ENCODE measurements at places on chromosomes 1 and 21.
A peak's percentile ranks its signal among the peaks of the same experiment; 100 is the strongest.

- DNase-seq, result peak; percentile 67
Measured at GRCh38 chr1:207389728-207390464, 64.2 kb upstream of the CR2 start.

DNA sequence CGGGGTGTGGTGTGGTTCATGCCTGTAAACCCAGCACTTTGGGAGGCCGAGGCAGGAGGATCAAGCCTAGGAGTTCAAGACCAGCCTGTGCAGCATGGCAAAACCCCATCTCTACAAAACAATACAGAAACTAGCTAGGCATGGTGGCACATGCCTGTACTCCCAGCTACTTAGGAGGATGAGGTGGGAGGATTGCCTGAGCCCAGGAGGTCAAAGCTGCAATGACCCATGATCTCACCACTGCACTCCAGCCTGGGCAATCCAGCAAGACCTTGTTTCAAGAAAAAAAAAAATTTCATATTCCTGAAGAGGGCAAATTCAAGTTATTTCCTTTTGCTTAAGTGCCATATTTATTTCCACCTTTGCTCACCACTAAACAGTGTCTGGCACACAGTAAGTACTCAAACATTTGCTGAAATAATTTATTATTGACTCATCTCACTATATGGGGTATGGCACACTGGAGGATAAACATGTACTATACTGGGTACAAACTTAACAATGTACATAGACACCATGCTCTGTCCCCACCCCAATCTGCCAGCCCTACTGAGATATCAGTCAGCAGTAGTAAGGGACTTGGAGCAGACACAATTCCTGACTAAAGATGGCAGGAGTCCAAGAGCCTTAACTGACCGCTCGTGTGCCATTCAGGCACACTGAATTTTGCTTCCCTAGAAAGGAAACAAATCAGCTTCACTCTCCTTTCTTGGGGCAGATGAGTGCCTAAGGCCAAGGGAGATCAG is 15.5 kb downstream of the MEAF6 start:
- DNase-seq, result peak; percentile 27

DNA sequence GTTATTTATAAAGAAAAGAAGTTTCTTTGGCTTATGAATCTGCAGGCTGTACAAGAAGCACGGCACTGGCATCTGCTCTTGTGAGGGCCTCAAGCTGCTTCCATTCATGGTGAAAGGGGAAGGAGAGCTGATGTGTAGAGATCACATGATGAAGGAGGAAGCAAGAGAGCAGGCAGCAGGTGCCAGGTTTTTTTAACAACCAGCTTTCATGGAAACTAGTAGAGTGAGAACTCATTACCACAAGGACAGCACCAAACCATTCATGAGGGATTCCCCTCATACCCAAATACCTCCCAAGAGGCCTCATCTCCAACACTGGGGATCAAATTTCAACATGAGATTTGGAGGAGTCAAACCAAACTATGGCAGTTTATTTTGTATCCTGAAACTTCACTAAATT is 85.8 kb upstream of the CAMK1G start:
- DNase-seq, result no peak

GRCh38 chr1:111733183-111733991 is 5.8 kb downstream of the INKA2 start:
- DNase-seq, result peak; percentile 77

- no peak for DNase-seq
Measured at GRCh38 chr1:232627171-232627570, 2.8 kb downstream of the SIPA1L2 start.

- DNase-seq, result peak; percentile 6
Measured at GRCh38 chr1:29050166-29050565, 73.5 kb downstream of the TMEM200B start.

DNA sequence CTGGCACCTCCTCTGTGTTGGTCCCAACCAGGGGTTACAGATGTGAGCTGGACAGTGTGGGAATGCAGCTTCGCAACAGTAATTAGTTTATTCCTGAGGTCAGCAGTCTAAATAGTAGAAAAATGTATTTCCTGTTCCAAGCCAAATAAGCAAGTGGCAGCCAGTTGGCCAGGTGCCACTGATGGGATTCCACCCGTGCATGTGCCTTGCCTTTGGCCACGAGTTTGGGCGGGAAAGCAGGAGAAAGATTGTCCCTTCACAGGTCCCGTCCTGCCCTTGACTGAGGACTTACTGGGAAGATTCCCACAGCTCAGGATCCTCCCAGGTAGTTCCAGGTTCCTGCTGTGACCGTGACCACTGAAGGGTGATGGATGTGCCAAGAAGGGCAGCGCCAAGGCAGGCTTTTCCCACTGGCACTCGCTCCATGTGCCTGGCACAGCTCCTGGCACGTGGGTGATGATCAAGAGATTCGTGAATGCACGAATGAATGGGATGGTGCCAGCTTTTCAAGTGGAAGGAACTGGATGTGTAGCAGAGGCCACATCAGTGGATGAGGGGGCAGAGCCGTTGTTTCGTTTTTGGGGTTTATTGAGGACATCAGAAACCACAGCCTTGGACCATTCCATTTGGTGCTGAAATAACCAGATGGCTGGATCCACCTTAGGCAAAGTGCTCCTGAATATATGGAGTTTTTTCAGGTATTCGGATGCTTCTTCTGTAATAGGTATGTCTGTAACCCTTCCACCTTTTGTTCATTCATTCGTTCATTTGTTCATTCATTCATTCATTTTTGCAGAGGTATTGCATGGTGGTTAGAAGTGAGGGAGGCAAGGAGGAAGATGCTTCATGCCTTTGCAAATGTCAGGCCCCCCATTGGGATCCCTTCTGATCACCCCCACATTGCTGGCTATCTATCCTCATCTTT is 62.4 kb upstream of the WNT4 start:
- DNase-seq, result no peak

- peak; percentile 81 for DNase-seq
Measured at GRCh38 chr1:172135978-172136610, 284.4 kb upstream of the C1orf105 start.

DNA sequence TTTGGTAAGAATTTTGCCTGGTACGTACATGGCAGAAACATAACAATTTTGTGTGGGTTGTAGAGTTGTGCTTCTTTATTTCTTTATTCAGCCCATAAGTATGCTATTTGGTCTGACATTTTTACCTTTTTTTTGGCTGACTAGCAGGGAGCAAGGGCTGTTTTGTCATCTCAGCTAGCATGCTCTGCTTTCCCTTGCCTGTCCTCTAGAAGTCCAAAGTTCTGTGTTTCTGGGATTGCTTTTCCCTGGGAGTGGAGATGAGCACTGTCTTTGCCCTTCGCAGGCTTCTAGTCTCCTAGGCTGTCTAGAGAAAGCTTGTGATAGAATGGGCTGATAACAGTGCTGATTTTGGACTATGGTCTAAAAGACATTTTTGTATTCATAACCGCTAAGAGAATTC is 7.5 kb downstream of the UCK2 start:
- DNase-seq, result no peak

GRCh38 chr1:33399375-33399774 is 31.5 kb downstream of the PHC2 start:
- DNase-seq, result no peak

GRCh38 chr1:245575710-245576109 is 420.9 kb downstream of the KIF26B start:
- DNase-seq, result peak; percentile 38

GRCh38 chr1:34858901-34859445 is 576 bp downstream of the SMIM12 start:
- peak; percentile 5 for DNase-seq

DNA sequence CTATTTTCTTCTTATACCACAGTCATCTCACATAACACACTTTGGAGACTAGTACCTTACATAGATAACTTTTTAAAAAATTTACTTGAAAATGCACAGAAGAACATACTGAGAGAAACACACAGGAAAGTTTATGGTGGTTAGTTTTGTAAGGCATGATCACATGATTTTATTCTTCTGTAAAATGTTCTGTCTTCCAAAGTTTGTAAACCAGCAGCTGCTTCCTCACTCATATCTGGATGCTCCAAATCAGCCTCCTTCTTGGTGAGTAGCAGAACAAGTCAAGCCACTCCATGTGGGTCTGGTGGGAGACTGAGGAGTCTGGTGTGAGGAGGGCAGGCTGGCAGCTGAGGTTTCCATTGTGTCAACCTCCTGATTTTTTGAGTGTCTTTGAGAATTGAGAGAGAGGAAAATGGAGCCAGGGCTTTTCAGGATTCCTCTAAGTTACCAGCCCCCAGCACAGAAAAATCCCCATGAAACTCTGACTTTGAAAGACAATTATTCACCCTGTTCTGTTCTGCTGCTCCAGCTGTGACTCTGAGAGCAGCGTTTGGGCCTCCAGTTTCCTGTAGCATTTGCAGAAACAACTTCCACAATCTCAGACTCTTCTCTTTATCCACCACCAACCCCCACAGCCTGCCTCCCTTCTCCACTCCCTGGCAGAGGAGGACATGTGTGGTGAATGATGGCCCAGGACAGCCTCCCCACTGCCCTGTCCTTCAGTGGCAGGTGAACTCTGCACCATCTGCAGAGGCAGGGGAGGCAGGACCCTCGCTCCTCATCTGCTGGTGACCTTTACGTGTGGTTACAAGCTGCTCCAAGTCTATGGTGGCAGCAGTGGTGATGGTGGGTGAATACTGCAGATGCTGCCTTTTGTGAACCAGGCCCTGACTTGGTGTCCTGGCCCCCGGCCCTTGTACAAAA is 82.3 kb downstream of the FCRL5 start:
- DNase-seq, result no peak

DNA sequence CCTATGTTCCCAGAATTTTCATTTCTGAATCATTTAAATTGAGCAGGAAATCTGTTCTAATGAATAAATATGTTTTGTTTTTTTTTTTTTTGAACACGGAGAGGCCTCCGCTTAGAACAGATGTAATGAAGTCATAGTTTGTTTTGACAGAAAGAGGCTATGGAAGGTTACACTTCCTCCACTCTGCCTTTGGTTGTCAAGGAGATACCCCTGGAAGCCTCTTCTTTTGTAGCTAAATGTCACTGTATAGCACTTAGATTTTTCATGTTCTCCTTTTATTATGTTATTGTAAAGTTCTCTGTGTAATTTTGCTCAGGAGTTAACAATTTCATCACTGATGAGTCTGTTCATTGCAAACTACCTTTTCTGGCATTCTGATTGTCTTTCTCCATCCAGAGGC is 22.7 kb upstream of the GNG12 start:
- no peak for DNase-seq

- DNase-seq, result no peak
Measured at GRCh38 chr1:232382671-232383070, 247.3 kb downstream of the SIPA1L2 start.

DNA sequence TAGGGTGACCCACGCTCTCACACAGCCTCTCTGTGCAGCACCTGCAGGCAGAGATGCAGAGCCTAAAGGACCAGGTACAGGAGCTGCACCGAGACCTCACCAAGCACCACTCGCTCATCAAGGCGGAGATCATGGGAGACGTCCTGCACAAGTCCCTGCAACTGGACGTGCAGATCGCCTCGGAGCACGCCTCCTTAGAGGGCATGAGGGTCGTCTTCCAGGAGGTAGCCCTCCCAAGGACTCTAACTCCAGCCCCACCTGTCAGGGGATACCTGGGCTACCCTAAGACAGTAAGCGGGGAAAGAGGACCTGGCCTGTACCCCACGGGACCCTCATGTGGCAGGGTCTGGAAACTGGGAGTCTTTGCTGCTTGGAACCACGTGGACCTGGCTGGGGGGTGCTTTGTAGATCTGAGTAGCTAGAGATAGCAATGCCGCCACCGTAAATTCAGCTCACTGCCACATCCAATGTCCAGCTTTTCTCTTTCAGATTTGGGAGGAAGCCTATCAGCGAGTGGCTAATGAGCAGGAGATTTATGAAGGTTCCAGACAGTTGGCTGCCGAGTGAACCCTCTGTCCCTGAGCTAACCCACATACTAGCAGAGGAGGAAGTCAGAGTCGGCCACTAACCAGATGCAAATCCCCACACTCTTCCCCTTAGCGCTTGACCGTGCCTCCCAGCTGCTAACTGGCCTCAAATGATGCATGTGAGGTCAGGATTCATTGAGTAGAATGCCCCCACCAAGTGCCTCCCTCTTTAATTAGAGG is 6.5 kb downstream of the RNF207 start:
- no peak for DNase-seq

DNA sequence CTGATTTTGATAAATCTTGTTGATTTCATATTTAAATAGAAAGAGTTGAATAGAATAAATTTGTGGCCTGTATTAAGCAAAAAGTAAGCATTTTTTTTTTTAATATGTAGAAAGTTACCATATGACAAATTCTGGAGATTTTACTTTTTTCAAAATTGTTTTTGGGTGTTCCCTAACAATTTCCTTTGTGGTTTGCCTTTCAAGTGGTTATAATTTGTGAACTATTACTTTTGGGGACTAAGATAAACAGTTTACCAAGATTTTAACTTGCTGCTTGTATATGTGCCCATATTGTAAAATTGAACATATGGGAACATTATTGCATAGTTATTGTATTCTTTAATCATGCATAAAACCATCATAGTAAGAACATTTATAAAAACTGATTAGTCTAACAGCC is 34.6 kb downstream of the SLC30A7 start:
- no peak for DNase-seq

DNA sequence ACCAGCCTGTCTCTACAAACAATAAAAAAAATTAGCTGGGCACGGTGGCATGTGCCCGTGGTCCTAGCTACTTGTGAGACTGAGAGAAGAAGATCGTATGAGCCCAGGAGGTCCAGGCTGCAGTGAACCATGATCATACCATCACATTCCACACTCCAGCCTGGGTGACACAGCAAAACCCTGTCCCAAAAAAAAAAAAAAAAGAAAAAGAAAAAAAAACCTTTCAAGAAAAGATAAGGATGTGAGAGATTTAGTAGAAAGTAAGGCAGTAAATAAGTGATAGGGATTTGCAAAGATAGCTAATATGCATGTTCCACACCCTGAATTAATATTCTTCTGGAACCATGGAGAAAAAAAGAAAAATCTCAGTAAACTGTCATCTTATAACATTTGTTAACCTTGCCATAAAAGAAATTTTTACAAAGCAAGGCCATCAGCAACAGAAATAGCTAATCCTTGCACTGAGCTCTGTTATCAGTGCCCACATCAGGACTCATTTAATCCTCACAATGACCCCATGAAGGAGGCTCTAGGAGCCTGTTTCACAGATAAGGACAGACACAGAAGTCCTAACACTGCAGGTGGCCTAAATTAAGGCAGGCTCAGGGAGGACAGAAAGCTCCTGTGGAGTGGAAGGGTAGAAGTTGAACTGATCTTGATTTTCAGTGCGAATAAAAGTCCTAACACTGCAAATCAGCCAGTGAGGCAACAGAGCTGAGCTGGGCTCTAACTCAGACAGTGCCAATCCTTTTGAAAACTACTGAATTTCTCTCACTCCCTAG is 7.6 kb downstream of the GNB1 start:
- DNase-seq, result no peak

DNA sequence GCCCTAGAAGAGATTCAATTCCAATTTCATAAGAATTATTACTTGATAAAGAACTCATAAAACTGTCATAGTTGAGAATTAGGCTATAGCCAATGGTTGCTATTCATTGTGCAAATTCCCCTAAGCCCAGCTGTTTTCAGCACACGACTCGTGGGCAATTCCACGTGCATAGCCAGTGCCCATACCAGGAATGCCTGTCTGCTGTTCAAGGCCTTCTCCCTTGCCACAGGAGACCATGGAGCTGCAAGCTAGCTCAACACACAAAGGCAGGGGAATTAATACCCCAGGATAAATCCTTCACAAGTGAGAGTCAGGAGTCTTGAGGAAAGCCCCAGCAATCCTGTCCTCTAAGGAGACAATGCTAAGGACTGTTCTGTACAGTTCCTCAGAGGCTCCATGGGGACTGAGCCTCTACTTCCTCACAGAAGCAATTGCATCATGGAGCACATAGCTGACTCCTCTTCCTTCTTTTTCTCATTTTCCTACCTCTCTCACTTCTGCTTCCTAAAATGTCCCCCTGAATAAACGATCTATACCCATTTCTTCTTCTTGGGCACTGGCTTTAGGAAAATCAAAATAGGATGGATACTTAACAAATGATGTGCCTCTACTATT is 19.1 kb upstream of the CHRM3 start:
- no peak for DNase-seq

Measured in fibroblast of skin of right quadriceps (primary cell).